ENCODE measurements at places on chromosomes 11 and 22. TPM values are rescaled to one million over a fixed set of nuclear protein-coding genes. Genes with fewer than 3 reads are reported as not detected.

The TMEM135 gene
- 12.5 TPM for polyA plus RNA-seq

The GUCY1A2 gene
- polyA plus RNA-seq, result 0.15 TPM

The MFRP gene
- polyA plus RNA-seq, result not detected

The DNAJB7 gene
- 0.16 TPM for polyA plus RNA-seq

The LARGE1 gene
- polyA plus RNA-seq, result 1.6 TPM

The WNT11 gene
- polyA plus RNA-seq, result not detected

The TIGD3 gene
- polyA plus RNA-seq, result not detected

The PIM3 gene
- 10.8 TPM for polyA plus RNA-seq

The SCN3B gene
- polyA plus RNA-seq, result 0.09 TPM

The MS4A15 gene
- polyA plus RNA-seq, result not detected

The CARD16 gene
- polyA plus RNA-seq, result not detected

The FAM111B gene
- 7.3 TPM for polyA plus RNA-seq

The APOA1 gene
- not detected for polyA plus RNA-seq

The KLHL35 gene
- polyA plus RNA-seq, result 6.3 TPM

DNA sequence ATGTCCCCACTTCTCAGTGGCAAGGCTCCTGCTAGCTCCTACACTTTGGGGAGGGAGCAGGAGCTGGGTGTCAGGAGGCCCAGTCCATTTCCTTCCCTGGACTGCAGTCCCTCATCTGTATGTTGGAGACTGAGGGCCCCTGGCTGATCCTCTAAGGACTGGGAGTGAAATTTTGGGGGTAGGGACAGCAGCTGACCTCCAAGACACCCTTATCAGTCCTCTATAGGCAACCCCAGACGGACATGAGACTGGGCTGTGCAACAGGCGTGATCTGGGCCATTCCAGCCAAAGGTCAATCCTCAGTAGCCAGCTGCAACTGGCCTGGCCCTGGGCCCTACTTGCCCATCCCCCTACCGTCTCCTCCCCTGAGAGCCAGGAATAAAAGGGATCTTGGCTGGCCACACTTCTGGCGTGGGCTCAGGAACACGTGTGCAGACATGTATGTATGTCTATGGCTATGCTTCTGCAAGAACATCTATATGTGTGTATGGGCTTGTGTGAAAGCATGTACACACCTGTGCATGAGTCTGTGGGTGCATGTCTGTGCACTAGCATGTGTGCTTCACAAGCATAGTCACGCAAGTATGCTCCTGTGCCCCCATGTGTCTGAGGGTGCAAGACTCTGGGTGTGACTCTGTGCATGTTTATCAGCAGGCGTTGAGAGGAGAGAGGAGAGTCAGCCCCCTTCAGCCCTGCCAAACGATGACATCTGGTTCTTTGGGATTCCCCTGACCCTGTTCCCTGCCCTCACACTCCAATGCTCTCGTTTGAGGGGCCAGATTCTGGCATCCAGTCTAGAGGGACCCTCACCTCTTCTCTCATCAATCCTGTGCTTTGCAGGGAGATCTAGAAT, 24.6 kb upstream of the DGAT2 start:
- DNase-seq, result no peak

- DNase-seq, result peak; percentile 22
These were observed 111.7 kb downstream of the NECTIN1 start for GRCh38 chr11:119617340-119617713.

DNA sequence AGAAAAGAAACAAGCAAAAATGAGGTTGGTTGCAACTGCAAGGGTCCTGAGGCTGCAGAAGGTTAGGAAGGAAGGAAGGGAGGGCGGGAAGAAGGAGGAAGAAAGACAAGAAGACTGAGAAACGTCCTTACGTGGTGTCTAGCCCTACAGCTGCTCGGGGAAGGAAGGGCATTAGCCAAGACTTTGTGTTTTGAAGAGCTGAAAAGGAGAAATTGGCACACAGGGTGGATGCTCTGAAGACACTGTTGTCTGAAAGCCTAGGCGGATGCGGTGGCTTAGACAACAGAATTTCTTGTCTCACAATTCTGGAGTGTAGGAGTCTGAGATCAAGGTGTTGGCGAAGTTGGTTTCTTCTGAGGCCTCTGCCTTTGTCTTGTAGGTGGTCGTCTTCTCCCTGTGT, 60.7 kb downstream of the MCM5 start:
- DNase-seq, result no peak

- DNase-seq, result peak; percentile 57
These were observed 375.6 kb downstream of the LARGE1 start for GRCh38 chr22:33544707-33545106.

GRCh38 chr11:44301564-44302271, 8.2 kb downstream of the ALX4 start:
- peak; percentile 66 for DNase-seq

DNA sequence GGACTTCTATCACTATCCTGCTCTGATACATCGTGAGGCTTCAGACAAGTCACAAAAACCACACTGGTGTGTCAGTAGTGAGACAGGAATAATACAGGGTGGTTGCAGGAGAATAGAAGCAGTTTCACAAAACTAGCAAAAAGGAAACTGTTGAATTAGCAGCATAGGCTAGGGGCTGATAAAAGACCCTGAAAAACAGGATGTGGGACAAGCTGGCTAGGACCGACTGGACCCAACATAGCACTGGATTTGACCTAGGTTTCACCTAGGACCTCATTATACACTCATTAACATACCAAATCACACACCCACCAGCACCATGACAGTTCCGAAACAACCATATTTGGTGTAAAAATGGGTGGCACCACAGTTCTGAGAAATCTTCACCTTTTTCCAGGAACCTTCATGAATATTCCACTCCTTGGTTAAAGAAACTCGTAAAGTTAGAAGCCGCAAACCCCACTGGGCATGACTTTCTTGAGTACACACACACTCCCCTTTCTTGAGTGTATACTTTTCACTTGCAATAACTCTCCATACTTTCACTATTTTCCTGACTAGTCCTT, 76.2 kb downstream of the SLC1A2 start:
- DNase-seq, result no peak

GRCh38 chr11:69358398-69359020, 64.6 kb downstream of the MYEOV start:
- no peak for DNase-seq

DNA sequence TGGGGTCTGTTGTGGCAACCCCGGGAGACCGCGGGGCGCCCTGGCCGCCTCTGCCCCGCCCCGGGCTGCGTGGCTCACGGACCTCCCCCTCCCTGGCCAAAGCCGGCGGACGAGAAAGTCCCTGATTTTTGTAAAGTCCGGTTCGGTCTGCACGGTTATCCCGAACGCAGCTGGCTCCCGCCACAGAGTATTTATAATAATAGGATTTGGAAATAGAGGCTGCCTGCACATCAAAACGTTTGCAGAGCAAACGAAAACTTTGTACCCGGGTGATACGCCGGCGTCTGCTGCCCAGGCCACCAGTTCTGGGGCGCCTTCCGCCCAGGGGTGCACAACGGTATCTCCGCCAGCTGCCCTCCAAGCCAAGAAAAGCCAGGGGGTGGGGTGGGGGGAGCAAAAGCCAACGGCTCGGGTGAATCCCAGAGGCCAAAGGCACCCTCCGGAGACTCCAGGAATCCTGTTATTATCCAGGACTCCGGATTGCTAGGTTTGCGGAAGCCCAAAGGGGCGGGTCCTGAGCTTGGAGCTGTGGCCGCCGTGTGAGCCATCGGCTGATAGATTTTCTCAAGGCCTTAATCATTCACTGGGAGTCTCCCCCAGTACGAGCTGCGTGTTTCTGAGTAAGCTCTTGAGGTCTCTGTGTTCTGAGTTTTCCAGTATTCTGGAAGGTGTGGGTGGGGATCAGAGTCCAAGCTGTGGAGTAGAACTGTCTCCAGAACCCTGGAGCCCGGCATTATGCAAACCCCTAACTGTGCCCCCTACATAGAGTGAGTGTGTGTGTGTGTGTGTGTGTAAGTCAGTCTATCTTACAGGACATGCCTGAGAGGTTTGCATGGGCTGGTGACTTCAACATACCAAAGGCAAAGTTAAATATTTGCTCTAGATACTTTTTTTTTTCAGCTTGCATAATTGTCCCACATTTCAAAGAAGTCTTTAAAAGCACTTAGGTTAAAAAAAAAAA, 673 bp upstream of the SHANK2 start:
- peak; percentile 77 for DNase-seq

DNA sequence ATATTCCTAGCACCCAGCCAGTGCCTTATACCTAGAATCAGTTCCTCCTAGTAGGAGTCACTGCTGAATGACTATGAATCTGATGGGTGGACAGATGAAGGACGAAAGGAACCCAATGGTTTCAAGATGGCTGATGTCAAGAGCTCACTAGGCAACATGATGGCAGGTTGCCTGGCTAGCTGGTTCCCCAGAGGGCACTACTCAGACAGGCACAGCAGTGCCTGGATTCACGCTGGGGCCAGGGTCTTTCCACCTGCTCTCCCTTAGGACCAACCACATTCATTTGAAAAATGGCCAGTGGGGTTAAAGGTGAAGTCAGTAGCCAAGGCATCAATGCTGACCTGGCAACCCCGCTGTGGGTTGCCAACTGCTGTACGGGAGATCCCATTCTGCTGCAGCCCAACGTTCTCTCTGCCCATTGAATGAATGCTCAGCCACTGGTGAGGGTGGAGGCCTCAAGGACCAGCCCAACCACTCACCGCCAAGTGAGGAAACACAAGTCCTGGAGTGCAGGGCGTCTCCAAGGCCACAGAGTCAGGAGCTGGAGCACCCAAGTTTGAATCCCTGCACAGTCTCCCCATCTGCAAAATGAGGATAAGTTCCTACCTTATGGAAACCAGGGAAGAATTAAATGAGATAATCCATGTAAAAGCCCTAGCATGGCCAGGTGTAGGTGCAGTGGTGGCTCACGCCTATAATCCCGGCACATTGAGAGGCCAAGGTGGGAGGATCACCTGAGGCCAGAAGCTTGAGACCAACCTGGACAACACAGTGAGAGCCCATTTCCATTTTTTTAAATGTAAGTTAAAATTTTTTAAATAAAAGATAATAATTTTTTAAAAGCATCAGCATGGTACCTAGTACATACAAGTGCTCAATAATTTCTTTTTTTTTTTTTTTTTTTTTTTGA, 12.4 kb downstream of the MYH9 start:
- peak; percentile 39 for DNase-seq

GRCh38 chr11:75152651-75153427, 1.9 kb downstream of the SLCO2B1 start:
- no peak for DNase-seq

DNA sequence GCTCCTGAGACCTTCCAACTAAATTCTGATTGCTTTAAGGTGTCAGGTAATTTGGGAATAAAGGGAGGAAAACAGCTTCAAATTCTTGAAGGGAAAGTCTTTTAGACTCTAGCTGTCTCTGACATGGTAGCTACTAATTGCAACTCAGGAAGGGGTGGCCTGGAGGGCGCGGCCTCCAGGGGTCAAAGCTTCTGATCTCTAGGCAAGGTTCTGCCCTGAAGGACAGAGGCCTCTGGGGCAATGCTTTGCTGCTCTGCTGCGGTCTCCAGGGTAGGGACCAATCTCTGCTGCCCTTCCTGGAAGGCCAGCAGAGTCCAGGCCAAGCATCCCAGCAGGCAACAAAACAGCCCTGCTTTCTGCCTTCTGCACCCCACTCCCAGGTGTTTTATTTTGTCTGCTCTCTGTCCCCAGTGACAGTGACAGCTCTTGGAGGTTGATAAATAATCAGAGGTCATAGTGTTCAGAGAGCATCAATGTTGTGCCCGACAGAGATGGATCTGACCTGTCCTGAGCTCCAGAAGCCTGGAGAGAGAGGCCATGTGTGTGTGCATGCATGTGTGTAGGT, 1.8 kb upstream of the TUB start:
- no peak for DNase-seq

DNA sequence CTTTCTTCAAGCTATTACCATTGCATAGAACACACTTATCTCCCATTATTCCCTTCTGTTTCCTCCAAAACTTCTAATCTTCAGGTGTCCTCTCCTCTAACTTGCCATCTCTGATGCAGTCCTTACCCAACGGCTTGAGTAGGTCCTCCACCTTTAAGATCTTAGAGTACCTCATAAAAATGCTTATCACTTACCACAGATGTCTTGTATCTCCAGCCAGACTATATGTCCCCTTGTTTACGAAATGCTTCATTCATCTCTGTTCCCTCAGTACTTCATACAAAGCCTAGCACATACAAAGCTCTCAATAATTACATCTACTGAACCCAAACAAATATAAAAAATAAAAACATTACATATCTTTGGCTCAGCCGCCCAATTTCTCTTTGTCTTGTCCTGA, 49.2 kb downstream of the PAK1 start:
- no peak for DNase-seq

- DNase-seq, result no peak
These were observed 30.5 kb upstream of the P4HA3 start for GRCh38 chr11:74341921-74342320.

GRCh38 chr11:128303383-128303782, 284.0 kb downstream of the ETS1 start:
- no peak for DNase-seq

GRCh38 chr11:123839131-123839530, 33.0 kb upstream of the OR6M1 start:
- DNase-seq, result no peak

- peak; percentile 27 for DNase-seq
These were observed 16.7 kb upstream of the SYT12 start for GRCh38 chr11:67006029-67006884.

- DNase-seq, result peak; percentile 29
These were observed 49.0 kb downstream of the RPUSD4 start for GRCh38 chr11:126162306-126163030.

GRCh38 chr22:22834204-22834603, 53.4 kb upstream of the IGLL5 start:
- no peak for DNase-seq

DNA sequence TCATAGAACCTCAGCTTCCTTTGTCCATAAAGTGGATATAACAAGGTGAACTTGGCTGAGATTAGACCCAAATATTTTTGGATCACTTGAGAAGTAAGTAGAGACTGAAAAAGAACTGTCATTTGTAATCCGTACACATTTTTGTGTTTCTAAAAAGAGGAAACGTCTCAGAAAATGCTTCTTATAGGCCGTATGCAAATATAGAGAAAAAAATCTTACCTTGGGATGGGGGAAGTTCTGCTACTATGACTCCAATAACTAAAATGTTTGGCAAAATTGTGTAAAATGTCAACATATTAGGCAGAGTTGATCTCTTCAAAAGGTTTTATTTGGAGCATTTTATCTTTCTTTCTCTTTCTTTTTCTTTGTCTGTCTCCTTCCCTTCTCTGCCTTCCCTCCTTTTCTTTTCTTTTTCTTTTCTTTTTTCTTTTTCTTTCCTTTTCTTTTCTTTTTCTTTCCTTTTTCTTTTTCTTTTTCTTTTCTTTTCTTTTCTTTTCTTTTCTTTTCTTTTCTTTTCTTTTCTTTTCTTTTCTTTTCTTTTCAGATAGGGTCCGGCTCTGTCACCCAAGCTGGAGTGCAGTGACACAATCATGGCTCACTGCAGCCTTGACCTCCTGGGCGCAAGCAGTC, 48.2 kb downstream of the ADM start:
- no peak for DNase-seq

- DNase-seq, result no peak
These were observed 9.3 kb downstream of the MIF start for GRCh38 chr22:23903328-23903971.

- no peak for DNase-seq
These were observed 23.7 kb upstream of the CCND1 start for GRCh38 chr11:69617220-69617619.

DNA sequence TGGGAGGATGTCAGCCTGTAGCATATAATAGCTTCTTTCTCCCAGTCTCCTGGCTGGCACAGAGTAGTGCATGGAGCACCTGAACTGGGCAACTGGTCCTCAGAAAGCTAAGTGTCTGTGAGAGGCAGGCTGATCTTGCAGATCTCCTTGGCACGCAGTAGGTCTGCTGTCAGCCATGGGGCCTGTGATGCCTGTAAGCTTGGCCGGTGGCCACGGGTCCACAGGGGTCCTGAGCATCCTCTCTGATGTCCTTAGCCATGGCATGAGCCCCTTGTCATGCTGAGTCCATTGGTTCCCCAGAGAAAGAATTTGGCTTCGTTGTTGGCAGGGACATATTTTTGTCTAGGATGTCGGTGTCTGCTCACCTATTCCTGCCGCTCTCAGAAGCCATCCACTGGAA, 25.0 kb downstream of the AMPD3 start:
- no peak for DNase-seq
